Stimulated activated CD4-positive, alpha-beta T cell treated with anti-CD3 and anti-CD28 coated beads, Interleukin-2, amount 100 ng/mL, for 48 hours (primary cell): ENCODE measurements at places on chromosomes 12 and 14.
A peak's percentile ranks its signal among the peaks of the same experiment; 100 is the strongest.

GRCh38 chr12:104249898-104250297, 34.3 kb downstream of the TXNRD1 start:
- no peak for DNase-seq

- DNase-seq: no peak
Observed at GRCh38 chr14:97299661-97300060, 502.5 kb downstream of the VRK1 start.

DNA sequence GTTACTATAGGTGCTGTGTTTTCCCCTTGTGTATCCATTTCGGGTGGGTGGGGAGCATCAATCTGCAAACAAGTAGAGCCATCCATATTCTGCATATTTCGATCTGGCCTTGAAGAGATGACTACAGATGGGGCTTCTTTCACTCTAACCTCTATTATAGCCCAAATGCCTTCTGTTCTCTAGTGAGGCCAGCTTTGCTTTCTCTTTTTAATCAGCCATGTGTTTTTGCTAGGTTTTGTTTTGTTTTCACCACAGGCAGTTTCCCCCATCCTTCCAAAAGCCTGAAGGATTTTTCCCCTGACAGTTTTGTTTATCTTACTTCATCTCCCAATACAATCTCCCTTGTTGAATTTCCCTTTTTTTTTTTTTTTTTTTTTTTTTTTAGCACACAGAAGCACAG, 224.1 kb downstream of the BTG1 start:
- no peak for DNase-seq

- DNase-seq: no peak
Observed at GRCh38 chr12:51845482-51845881, 3.0 kb downstream of the FIGNL2 start.

- no peak for DNase-seq
Observed at GRCh38 chr14:63725786-63726460, 1.9 kb downstream of the SGPP1 start.

- no peak for DNase-seq
Observed at GRCh38 chr14:94754391-94754942, 15.4 kb downstream of the GSC start.

- DNase-seq: no peak
Observed at GRCh38 chr12:63848450-63848849, 4.0 kb downstream of the SRGAP1 start.

GRCh38 chr12:24681570-24681969, 267.3 kb downstream of the BCAT1 start:
- no peak for DNase-seq

DNA sequence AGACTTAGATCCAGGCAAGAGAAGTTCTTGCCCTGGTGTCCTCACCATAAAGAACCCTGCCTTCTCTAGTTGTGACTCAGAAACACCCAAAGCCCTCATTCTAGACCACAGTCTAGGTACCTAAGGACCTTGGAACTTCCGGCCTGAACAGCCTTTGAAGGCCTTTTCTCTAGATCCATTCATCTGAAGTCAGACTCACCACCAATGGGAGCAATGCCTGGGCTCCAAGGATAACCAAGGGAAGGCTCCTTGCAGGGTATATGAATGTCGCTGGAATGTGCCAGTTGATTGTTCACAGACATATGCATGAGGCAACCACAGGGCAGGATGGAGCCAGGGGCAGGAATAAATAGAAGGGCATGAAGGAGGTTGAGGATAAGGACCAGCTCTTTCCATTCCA, 86.3 kb downstream of the PLCZ1 start:
- no peak for DNase-seq

DNA sequence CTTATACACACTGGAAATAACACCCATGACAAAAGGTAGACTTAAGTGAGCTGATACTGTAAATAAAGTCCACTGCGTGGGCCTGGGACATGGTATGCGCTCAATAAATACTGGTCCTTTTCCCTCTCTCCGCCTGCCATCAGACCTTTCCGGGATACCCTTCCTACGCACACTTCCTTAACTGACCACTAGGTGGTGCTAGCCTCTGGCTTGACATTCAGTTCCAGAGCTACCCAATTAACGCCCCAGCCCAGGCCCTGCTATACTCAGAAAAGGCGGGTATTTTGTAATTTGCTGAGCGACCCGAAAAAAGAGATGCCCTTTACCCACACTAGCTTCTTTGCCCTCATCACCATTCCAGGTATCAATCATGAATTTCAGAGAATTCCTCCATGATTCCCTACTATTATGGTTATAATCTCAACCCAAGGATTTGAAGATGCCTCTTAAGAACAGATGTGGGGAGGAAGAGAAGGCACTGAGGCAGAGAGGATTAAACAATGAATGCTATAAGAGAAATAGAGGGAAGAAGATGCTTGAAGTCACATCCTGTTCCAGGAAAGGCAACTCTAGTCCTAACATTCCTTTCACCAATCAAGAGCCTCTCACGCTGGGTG, 3.9 kb upstream of the LRP1 start:
- peak; percentile 75 for DNase-seq

- no peak for DNase-seq
Observed at GRCh38 chr12:4327293-4327692, 6.3 kb downstream of the TIGAR start.

DNA sequence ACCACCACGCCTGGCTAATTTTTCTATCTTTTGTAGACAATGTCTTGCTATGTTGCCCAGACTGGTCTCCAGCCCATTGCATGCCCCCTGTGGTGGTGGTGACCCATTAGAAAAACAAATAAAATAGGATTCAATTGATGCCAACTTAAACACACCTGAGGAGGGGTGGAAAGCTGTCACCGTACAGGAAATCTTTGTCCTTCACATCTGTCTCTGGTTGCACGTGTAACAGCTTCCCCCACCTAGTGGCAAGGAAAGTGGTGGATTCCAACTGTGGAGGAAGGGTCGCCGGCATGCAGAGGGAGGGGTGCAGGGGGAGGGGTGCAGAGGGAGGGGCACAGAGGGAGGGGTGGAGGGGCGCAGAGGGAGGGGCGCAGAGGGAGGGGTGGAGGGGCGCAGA, 26.1 kb upstream of the GPR68 start:
- no peak for DNase-seq

DNA sequence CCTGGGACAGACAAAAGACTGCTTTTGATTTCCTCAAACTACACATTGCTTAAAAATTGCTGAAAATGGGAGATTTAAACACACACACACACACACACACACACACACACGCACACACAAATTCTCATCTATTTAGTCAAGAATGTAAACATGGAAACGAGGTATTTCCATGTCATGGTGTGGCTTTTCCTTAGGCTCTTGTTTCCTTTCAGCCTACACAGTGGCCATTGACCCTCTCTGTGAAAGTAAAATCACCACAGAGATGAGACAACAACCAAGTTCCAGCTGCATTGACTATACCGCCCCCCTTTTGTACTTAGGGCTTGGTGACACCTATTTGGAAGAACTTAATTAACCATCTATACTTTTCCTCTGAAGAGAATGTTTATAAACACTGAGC, 41.9 kb downstream of the TTC8 start:
- no peak for DNase-seq

GRCh38 chr12:17326649-17327048, 720.7 kb upstream of the LMO3 start:
- no peak for DNase-seq

DNA sequence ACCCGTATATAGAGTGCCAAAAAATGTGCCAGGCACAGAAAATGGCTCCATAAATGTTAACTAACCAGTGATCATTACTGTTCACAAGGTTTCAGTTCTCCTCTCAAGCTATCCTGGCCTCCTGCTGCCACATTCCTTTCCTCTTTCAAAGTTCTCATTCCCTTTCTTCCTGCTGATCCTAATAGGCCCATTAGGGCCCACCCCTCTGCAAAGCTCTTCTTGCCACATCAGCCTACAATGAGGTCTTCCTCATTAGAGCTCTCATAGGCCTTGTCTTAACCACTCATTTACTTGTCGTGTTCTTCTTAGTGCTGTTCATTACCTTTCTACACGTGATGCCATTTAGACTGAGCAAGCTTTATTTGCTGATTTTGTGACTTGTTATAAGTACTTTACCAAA, 40.5 kb downstream of the RPS29 start:
- DNase-seq: no peak

- DNase-seq: no peak
Observed at GRCh38 chr12:52602552-52602951, 1.3 kb upstream of the KRT72 start.

DNA sequence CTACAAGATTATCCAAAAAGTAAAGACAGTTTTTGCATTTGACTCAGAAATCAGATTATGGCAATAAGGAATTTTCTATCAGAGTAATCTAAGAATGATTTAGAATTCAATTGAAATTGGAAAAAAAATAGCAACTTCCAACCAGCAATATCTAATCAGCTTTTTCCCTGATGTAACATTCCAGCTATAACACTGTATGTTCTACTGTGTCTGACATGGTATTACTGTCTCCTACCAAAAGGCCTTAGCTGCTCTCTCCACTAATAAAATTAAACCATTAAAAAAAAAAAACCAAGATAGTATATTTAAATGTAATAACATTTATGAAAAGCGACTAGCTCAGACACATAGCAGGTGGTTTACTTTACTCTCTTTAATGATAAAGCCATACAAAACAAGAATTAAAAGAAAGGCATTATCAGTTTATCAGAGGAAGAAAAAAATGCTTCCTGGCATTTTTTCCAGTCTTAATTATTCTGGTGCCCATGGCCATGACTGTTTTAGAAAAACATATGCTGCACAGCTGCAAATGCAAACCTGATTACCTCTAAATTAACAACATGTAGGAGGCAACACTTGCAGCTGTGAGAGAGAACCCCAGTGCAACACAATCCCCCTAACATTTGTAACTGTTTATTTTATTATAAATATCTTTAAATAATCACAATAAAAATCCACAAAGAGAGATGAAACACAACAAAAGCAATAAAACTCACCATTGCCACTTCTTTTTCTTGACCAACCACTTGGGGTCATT, 28.8 kb downstream of the PHLDA1 start:
- DNase-seq: no peak

- peak; percentile 82 for DNase-seq
Observed at GRCh38 chr12:49043856-49044258, 16.7 kb downstream of the KMT2D start.

GRCh38 chr14:91330856-91331255, 86.4 kb upstream of the GPR68 start:
- DNase-seq: no peak

DNA sequence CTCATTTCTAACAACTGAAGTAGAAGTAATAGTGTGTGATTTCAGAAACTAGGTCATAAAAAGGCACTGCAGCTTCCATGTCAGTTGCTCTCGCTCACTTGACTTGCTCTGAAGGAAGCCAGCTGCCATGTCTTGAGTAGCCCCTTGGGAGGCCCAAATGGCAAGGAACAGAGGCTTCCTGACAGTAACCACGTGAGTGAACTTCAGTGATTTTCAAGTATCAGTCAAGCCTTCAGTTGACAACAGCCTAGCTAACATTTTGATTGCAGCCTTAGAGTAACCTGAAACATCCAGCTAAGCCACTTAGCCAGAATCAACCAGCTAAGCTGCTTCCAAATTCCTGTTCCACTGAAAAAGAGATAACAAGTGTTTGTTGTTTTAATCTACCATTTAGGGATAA, 26.7 kb downstream of the TOGARAM1 start:
- DNase-seq: no peak

DNA sequence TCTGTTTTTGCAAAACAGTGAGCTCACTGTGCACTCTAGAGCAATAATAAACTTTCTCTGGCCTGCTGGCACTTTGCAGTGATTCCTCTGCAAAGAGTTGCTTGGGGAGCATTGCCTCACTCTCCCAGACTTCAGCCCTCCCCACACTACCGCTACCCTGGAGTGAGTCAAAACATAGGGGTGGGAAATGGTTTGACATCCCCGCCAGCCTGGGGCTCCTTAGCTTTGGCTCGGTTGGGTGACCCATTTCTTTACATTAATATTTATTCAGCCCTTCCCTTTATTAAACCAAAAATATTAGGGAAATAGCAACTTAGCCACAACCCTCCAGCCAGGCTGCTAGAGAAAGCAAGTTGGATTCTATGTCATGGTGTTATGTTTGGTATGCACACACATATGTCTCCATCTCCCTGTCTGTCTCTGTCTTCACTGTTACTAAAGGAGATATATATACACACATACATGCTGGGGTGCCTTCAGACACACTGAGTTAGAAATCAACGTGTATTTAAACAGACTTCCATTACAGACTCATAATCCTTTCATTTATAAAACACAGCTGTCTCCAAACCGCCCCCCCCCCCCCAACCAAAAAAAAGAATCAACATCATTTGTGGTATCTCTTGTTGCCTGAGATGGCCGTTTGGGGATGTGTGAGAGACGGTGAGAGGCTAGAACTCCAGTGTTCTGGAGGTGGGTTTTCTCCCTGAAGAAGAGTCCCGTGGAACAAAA, 3.4 kb upstream of the IRF2BPL start:
- no peak for DNase-seq

GRCh38 chr14:69972755-69973154, 93.5 kb downstream of the SMOC1 start:
- no peak for DNase-seq

DNA sequence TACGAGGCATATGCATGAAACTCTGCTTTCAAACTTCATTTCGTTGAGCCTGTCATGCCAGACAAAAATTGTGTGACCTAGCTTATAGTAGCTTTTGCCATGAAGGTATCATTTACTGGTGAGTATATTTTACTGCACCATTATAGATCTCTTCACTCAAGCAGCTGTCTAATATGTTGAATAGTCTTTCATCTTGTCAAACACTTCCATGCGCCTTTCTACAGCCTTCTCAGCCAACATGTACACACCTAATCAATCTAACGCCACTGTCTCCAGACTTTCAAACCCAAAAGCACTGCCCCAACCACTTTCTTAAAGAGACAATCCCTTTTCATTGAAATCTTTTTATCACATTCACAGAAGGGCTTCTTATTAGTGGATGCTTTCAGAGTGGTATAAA, 757.4 kb downstream of the VRK1 start:
- no peak for DNase-seq

- DNase-seq: no peak
Observed at GRCh38 chr14:89266754-89267153, 150.3 kb downstream of the FOXN3 start.

DNA sequence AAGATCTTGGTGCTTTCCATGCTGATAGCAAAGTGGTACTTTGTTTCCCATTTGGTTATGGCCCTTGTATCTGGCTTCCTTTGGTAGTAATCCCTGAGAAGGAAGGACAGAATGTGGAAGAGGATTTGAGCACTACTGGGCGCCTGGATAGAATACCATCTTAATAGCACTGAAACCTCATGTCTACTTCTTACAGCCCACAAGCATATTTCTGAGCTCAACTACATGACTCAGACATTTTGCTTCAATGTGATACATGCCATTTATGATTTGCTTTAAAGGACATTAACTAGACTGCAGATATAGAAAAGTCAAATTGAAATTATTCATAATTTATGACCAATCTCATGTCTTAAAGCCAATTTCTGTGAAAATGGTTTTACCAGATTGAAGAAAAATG, 80.4 kb downstream of the LIN7A start:
- DNase-seq: no peak
